GM12865 (cell line): ENCODE measurements at places on chromosomes 11 and 22.

GRCh38 chr22:45272498-45272897 lies 12.3 kb upstream of the UPK3A start:
- DNase-seq: no peak

DNA sequence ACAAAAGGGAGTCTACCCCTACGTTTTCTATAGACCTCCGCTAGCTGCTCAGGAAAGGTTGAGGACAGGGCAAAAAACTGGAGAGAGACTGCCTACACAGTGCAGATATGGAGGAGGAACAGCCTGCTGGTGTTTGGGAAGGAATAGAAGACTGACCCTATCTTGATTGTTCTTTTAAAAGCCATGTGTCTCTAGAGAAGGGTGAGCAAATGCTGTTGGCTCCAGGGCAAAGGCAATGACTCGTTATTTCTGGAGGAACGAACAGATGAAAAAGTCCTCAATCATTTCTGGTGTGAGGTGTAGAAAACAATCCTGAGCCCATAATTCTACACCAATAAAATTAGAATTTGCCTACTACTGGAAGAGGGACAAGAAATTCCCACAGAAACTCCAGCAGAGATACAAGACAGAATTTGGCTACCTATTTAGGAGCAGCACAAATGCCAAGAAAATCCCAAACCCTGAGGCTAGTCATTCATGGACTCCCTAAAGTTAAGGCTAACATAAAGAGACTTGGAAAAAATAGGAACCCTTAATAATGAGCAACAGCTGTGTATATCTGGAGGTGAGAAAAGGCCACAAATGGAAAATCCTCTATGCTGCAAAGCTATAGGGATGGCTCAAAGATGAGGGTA lies 1206.3 kb upstream of the CNTN5 start:
- no peak for DNase-seq

GRCh38 chr11:33551051-33551450 lies 149.6 kb downstream of the C11orf91 start:
- no peak for DNase-seq

- no peak for DNase-seq
Measured at GRCh38 chr11:119975561-119976152, 162.3 kb downstream of the TRIM29 start.

GRCh38 chr11:107743191-107743590 lies 31.3 kb upstream of the SLN start:
- DNase-seq: no peak

GRCh38 chr11:76604081-76604625 lies 66.4 kb downstream of the LRRC32 start:
- DNase-seq: no peak

DNA sequence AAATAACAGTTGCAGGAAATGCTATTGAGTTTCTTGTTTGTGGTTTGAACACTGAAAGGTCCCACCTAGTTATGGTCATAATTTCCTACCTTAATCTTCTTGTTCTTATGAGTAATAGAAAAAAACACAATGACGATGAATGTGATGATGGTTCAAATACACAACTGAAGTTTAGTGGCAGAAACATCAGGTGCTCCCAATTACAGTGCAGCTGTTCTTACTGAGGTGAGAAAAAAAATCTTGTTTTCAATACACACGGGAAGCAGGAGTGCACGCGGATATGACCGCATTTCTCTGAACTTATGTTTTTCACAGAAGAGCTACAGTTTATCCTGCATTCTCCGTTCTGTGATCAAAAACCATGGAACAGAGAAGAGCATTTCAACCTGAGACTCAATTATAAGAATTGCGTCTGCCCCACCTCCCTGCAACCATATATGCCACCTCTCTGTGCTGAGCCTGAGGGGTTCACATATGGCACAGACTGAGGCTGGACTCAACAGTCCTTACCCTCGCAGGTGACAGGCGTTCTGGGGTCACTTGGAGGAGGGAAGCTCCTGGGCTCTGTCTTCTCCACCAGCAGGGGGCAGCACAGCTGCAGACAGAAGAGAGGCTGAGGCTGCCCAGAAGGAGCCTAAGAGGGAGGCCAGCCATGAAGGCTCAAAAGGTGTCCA lies 99.7 kb upstream of the IGLL5 start:
- peak; percentile 72 for DNase-seq

DNA sequence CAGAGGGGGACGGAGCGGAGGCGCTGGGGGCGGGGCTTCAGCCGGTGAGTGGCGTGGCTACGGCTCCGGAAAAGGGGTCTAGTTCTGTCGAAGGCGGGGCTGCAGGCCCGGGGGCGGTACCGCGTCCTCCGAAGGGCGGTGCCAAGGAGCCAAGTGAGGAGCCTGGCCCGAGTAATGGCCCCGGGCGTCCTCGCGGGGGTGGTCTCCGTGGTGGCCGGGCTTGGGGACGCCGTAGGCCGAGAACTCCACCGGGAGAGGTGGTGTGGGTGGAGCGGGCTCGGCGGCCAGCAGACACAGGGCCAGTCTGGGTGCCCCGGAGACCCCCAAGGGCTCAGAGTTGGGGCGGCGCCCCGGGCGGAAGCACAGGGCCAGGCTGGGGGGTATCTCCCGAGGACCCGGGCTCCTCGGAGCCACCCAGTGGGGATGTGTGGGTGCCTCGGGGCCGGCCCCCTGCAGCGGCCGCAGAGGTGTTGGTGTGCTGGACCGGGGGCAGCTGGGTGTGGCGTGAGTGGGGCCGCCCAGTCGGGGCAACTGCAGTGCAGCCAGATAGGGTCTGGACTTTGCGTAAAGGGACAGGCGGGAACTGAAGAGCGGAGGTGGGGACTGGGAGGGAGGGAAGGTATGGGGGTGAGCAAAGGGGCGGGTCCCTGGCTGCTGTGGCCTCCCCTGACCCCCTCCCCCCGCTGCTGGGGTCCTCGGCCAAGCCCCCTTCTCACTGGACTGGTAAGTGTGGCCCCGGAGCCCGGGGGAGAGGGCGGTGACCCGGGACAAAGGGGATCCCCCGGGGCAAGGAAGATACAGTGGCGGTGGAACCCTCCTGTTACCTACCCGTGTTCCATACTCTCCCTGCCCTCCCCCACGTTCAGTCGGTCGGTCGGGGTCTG lies 838 bp downstream of the FKBP2 start:
- DNase-seq: peak; percentile 69

- no peak for DNase-seq
Measured at GRCh38 chr11:118910309-118911112, 15.2 kb downstream of the BCL9L start.

DNA sequence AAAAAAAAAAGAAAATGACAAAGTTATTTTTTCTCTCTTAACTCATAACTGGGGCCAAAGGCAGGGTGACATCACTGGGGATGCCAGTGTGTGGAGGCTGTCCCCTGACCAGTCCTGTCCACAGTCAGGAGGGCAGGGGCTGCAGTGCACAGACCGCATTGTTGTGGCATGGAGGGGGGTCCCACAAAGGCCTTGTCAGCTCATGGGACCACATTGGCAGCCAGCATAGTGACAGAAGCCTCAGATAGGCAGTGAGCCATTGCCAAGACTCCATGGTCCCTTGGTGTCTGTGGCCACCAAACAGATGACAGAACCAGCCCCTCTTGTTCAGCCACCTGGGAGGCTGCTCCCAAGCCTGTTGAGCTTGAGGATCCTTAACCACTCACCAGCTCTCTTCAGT lies 4.1 kb downstream of the TMEM80 start:
- no peak for DNase-seq

DNA sequence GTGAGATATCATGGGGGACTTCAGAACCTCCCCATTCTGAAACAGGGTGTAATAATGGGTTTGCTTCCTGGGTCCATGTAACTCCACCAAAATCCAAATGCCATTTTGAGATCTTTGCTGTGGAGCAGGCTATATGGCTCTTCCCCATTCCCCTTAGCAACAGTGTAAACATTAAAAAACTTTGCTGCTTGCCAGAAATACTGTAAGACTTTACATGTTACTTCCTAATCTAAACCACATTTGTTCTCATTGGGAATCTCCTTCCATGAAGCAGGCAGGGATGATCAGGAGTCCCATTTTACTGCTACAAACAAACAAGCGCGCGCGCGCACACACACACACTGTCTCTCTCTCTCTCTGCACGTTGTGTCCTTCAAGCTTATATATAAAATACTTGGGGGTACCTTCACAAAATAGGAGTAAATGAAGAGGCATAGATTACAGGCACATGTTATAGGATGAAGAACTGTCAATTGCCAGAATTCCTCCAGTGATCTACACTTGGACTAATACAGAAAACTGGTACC lies 86.5 kb downstream of the ANO3 start:
- no peak for DNase-seq

GRCh38 chr11:67601098-67601497 lies 5.6 kb upstream of the NDUFV1 start:
- no peak for DNase-seq

DNA sequence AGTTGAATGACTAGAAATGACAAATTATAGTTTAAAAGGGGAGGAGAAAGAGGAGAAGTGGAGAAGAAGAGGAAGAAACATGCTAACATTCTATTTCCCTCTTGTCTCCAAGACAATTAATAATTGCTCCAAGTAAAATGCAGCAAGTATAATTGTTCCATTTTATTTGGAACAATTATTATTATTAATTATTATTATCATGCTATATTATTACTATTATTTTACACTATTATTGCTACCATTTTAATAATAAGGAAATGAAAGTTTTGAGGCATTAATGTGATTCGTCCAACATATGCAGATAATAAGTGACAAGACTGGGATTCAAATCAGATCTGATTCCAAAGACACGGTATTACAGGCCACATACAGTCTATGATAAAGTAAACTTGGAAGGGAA lies 293.6 kb upstream of the ZC3H12C start:
- no peak for DNase-seq

DNA sequence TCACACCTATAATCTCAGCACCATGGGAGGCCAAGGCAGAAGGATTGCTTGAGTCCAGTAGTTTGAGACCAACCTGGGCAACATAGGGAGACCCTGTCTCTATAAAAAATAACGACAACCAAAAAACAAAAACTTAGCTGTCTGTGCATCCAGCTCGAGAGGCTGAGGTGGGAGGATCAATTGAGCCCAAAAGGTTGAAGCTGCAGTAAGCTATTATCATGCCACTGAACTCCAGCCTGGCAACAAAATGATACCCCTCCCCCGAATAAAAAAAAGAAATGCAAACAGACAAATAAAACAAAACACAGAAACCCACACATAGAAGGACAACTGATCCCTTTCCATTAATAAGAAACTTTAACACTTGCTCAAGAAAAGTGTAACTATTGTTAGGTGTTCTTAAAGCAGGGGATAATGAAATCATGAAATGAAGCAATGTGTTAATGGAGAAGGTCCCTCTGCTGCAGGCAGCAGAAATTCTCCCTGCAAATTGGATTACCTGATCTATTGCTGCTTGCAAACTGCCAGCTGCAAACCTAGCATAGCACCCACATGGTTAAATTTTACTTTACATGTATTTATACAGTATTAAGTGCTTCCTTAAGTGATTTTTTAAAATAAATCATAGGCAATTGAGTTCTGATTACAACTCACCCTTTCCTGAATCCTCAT lies 226.3 kb downstream of the SBF2 start:
- no peak for DNase-seq

DNA sequence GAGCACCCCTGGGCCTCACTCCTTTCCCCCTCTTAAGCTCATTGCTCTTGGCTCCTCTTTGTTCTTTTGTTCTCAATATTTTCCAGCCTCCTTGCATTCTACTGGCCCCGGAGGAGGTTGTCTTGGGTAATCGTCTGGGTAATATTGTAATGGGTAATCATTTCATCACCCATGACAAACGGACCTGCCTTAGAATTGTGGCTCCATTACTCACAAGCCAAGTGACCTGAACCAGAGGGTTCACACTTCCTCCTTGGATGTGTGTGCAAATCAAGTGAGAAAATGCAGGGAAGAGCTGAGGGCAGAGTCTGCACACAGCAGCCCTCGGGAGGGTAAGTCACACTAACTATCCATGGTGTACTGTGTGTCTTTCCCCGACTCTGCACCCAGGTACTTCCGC lies 305.0 kb downstream of the BUD13 start:
- no peak for DNase-seq

DNA sequence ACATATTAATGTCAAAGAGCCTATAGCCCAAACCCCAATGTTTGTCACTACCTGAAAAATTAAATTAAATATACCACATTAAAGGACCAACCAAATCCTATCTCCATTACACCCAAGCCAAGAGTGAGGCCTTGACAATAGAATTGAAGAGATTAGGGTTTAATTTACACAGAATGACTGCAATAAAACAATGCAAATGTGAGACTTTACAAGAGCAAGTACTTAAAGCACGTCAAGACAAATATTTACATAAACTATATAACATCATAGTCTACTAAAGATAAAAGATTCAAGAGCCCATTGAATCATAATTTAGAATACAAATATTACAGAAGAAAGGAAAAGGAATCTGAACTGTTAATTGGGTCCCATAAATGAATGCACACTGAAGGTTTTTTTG lies 85.6 kb downstream of the CADM1 start:
- no peak for DNase-seq

- no peak for DNase-seq
Measured at GRCh38 chr11:78941226-78941851, 366.7 kb upstream of the NARS2 start.

DNA sequence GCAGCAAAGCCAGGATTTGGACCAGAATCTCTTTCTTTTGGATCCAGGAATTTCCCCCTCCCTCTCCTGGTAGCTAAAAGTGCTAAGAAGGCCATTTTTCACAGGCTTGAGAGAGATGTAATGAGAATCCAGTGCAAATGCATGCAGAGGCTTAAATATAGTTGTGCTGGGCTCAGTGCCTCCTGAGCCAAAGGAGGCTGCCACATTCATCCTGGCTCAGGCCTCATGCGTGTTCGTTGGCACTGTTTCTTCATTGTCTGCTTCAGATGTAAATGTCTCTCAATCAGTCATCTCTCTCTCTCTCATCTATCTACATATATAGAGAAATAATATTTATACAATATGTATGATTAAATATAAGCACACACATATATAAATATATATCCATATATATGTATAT lies 83.6 kb downstream of the INSC start:
- no peak for DNase-seq

GRCh38 chr11:2837096-2837601 lies 48.4 kb downstream of the CDKN1C start:
- no peak for DNase-seq

DNA sequence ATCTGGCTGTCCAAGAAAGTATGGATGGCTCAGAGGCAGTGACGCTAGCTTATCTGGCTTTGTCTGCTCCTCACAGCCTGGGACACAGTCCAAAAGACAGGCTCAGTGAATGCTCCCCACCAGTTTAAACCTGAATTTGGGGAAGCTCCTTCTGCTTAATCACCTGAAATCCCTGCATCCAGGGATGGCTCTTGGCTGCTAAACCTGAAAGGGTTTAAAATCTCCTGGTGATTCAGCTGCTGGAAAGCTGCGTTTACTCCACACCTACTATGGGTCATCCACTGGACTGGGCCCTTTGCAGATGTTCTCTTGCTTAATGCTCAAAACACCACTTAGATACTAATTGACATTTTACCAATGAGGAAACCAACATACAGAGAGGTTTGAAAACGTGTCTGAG lies 302.0 kb upstream of the NARS2 start:
- no peak for DNase-seq

DNA sequence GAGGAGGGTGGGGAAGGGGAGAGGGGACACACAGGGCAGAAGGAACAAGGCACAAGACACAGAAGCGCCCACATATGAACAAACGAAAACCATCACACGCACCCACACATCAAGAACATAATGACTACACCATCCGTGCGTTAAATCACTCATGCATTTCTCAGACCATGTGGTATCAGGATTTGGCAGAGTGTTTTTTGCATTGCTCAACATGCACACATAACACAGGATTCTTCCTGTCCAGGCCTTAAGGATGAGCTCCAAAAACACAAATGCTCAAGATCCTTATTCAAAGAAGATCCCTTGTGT lies 309.5 kb downstream of the CADM1 start:
- peak; percentile 31 for DNase-seq
